ENCODE measurements at places on chromosomes 3 and 15.

DNA sequence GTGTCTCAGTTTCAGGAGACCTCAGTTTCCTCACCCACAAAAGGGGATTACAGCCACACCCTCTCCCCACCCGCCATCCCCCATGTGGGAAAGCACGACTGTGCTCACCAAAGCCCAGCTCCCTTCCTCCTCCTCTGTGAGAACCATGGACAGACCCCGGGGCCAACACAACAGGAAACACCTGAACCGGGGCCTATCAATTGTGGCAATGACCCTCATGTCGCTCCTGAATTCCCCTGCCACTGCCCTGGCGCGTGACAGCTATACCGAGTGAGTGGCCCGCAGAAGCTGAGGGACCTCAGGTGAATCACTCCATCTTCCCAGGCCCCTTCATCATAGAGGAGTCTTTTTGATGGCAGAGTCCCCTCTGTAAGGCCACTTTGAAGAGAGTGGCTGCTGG, 28.6 kb downstream of the PLEKHO2 start:
- no peak for DNase-seq

- DNase-seq = no peak
Measured at GRCh38 chr3:125037498-125038150, 18.2 kb downstream of the HEG1 start.

DNA sequence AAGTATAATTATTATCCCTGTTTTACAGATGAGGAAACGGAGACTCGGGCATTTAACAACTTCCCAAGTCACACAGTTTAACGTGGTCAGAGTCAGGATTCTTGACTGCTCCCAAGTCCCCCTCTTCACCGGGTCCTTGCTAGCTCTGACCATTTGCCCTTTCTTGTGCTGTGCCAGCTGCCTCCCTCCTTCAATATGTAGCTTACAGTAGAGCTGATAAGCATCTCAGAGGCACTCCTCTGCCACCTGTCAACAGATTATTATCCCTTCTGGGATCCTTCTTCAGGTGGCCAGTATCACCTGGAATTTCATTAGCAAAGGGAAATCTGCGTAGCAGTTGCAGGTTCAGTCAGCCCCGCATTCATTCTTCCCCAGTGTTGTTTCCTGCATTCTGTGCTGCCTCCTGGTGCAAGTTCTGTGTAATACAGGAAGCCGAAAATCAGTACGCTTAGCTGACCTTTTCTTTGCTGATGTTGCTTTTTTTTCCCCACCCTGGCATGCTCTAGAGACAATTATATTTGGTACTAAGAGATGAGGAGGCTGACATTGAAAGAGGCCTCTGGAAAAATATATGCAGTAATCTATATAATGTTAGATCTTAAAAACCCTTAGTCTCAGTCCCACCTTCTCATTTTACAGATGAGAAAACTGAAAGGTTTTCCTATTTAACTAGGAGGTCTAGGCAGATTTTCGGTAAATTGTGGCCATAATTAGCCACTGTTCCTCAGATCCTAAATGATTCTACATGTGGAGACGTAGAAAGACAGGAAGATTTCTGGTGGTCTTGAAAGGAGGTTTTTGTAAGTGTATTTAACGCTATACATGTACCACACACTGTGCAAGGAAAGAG, 24.8 kb downstream of the TMOD2 start:
- DNase-seq = no peak

DNA sequence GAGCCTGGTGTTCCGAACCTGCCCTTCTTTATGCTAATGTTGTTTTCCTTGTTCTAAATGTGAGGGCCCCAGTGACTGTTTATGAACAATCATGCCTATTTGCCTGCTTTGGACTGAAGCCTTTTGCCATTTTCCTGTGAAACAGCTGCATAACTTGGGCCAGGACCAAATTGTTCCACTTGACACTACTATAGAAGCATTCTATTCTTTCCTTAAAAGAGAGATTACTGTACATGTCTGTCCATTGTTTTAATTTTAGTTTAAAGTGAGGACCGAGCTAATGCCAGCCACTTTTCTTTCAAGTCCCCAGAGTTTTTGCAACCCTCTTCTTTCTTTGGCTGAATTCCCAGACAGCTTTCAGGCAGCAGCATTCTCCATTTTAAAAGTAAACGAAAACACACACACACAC, 980.3 kb downstream of the CADM2 start:
- no peak for DNase-seq

DNA sequence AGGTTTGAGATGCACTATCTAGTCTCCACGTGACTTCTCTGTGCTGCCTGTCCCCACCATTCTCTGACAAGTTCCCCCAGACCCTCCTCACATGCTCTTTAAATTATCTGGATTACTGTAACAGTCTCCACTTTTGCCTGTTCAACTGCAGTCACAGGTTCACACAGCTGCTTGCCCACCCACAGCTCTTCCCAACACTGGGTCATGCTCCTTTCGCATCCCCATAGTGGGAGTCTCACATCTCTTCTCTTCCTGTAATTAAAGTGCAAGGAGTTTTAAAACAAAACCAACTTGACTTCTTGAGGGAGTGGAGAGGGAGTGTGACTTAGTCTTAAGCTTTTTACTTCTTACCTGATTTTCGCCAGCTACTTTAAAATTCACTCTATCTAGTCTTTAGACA, 178.8 kb downstream of the PLCL2 start:
- no peak for DNase-seq

DNA sequence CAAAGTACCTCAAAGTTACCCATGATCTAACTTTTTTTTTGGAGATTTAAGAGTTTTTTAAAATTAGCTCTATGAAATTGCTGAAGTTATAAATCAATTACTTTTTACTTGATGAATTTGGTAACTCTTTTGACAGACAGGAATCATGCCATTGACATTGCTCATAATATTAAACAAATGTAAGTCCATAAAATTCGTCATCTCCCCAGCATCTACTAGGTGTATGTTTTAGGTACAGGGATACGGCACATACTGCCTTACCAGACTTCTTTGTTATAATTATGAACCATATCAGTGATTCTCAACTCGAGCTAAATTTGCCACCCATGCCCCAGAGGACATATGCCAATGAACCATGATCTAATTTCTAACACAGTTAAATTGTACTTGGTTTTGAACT, 247.5 kb upstream of the TGFBR2 start:
- DNase-seq = no peak

GRCh38 chr3:186818516-186818915, 12.2 kb upstream of the RFC4 start:
- DNase-seq = no peak

- no peak for DNase-seq
Measured at GRCh38 chr15:98484914-98485313, 163.4 kb upstream of the IGF1R start.

GRCh38 chr15:89043031-89044002, 44.9 kb upstream of the ABHD2 start:
- DNase-seq = no peak

- DNase-seq = no peak
Measured at GRCh38 chr3:9098716-9099675, 135.7 kb upstream of the RAD18 start.

GRCh38 chr15:68278595-68279405, 1.3 kb downstream of the FEM1B start:
- peak; percentile 15 for DNase-seq

DNA sequence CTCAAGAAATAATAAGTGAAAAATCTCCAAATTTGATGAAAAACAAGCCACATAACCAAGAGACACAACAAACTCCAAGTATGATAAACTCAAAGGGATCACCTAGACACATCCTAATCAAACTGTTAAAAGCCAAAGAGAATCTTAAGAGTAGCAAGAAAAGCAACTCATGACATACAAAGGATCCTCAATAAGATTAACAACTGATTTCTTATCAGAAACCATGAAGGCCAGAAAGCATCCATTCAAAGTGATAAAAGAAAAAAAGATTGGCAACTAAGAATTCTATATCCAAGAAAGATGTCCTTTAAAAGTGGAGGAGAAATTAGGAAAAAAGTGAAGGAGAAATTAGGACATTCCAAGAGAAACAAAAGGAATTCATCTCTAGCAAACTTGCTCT, 23.5 kb downstream of the CHSY1 start:
- no peak for DNase-seq

DNA sequence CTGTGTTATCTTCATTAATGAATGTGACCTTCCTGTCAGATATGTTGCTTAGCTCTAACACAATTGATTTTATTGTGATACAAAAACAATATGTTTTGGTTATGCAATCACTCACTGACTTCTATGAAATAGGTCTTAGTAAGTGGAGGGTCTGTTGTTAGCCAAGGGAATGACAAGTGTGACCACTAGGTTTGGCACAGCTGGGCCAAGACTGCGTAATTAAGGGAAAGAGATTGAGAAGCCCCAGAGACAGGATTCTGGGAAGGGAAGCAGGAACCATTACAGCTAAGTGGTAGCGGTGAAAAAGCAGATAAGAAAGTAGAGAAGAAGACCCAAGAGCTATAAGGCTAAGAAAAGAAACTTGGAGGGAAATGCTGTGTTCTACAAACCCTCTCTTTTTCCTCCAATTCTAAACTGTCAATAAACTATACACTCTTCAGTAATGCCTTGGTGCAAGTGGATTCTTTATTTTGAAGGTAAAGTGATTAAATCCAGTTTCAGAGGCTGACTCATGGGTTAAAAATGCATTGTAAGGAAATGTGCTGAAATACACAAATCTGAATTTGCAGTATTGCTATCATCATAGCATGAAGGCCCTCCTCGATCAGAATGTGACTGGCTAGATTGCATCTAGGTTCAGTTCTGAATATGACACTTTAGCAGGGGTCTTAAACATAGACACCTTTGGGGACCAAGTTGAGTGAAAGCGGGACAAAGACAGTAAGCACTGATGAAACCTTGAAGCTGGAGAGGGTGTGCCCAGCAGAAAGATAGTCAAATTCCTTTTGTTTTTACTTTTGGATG, 26.1 kb downstream of the KCNMB2 start:
- DNase-seq = no peak

GRCh38 chr3:103410231-103410630, 975.4 kb downstream of the ZPLD1 start:
- no peak for DNase-seq

DNA sequence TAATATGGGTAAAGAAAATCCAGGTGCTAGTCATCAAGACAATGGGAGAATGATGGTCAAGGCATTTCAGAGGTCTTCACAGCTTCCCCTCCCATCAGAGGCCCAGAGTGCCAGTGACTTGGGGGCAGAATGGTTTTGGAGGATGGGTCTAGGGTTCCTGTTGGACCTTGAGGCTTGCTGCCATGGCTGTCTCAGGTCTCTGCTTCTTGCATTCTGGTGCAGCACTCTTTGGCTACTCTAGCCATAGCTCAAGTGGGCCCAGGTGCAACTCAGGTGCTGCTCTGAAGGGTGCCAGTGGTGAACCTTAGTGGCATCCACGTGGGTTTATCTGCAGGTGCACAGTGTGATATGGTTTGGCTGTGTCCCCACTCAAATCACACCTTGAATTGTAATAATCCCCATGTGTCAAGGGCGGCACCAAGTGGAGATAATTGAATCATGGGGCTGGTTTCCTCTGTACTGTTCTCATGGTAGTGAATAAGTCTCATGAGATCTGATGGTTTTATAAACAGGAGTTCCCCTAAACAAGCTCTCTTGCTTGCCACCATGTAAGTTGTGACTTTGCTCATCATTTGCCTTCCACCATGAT, 48.5 kb upstream of the PEX5L start:
- DNase-seq = peak; percentile 36

GRCh38 chr3:111667621-111668239, 72.6 kb upstream of the ZBED2 start:
- no peak for DNase-seq

GRCh38 chr3:54303517-54304375, 181.4 kb downstream of the CACNA2D3 start:
- DNase-seq = no peak

- DNase-seq = no peak
Measured at GRCh38 chr3:12983319-12983718, 89.9 kb downstream of the IQSEC1 start.

DNA sequence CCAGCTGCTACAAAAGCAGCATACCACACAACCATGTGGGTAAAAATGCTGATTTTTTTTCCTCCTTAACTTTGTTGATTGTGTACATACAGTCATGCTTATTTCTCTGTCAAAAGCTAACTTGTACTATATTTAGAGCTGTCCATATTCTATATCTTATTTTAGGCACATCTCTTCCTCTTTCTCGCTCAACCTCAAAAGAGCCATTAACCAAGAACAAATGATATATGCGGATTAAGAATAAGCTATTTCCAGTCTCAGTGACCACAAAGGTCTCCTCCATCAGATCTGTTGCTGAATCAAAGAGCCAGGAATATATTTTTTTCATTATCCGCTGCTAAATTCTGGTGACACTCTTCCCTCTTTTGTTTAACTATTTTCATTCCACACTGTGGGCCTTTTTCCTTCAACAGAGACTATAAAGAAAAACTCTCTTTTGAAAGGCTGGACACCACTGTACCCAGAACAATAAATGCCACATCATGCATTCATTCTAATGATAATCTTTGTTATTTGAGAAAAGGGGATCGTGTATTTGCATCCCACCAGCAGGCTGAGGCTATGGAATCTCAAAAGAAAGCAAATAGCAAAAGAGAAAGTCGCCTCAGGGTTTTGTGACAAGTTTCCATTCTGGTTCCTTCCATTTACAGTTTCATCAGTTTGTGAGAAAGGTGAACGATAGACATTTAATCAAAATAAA, 8.0 kb downstream of the TMEM212 start:
- DNase-seq = no peak

GRCh38 chr15:78651930-78652615, 11.1 kb upstream of the CHRNB4 start:
- no peak for DNase-seq

DNA sequence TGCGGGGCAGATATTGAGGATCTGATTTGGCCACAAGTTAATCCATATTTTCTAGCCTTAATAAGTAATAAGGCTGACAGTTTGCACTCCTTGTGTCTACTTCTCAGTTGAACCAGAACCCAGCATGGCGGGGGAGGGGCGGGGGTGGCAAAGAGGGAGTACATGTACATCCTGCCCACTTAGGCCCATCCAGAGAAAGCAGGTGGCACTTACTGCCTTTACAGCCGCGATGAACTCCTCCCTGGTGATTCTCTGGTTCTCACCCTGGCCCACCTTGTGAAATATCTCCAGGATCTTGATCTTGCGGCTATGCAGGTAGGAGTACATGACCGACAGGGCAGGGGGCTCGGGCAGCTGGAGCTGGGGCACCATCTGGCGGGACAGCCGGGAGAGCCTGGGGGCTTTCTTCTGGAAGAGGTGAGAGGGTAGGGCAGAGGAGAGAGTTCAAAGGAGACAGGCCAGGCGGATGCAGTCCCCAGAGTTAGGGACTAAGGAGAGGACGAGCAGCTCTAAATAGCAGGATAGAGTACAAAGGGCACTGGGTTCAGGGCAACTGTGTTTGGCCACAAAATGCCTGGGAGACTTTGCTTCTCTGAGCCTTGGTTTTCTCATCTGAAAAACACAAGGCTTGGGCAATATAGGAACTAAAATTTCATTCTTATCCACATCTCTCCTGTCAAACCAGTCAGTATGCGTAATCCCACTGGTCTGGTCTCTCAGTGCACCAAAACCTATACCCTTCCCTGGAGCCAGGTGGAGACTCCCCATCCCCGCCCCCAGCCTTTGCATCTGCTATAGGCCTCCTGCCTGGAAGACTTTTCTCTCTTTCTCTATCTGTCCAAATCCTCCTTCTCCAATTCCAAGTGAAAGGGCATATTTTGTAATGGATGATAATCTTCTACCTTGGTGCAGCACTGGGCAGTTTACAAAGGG, 10.1 kb downstream of the EFCAB12 start:
- DNase-seq = no peak

GRCh38 chr15:90038632-90039095, 37.5 kb downstream of the ZNF710 start:
- no peak for DNase-seq

GRCh38 chr3:23900744-23901143, 16.0 kb downstream of the NKIRAS1 start:
- no peak for DNase-seq
